ENCODE measurements at places on chromosomes 6 and 20.

DNA sequence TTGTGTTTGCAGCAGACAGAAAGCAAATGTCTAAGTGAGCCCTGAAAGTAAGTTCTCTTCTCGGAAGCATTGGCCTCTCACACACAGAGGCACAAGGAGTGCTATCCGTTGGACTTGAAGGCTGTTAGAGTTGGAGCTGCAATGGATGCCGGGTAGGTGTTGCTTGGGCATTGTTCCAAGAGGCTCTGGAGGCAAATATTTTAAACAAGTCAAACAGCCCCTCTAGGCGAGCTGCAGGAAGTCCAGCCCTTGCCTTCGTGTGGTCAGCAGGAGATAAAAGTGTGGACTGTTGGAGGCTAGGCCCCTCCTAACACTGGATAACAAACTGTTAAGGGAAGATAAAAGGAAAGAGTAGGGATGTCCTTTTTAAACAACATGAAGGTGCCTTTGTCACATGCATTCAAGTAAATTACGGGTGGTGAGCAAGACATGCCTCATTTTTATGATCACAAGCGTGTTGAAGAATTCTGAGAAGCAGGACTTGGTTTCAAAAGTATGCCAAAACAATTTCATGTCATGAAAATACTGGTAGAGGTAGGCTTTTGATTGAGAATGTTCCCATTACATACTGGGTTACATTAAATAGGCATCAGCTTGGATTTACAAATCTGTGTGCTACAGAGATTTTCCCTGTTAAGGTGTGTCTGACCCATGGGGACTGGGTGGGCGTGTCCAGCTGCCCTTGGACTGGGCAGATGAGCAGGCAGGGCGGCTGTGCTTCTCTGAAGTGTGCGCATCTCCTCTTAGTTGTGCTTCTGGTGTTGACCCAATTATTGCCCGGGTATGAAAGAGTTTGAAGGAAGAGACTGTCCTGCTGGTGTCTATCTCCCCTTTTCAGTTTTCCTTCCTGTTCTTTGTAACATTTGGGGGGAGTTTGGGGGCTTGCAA, 57.5 kb downstream of the RREB1 start:
- DNase-seq, result no peak

DNA sequence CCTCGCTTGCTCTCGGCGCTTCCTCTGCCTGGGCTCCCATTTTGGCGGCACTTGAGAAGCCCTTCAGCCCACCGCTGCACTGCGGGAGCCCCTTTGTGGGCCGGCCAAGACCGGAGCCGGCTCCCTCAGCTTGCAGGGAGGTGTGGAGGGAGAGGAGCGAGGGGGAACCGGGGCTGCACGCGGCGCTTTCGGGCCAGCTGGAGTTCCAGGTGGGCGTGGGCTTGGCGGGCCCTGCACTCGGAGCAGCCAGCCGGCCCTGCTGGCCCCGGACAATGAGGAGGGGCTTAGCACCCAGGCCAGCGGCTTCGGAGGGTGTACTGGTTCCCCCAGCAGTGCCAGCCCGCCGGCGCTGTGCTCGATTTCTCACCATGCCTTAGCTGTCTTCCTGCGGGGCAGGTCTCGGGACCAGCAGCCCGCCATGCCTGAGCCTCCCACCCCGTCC, 10.2 kb upstream of the SRPK1 start:
- no peak for DNase-seq

DNA sequence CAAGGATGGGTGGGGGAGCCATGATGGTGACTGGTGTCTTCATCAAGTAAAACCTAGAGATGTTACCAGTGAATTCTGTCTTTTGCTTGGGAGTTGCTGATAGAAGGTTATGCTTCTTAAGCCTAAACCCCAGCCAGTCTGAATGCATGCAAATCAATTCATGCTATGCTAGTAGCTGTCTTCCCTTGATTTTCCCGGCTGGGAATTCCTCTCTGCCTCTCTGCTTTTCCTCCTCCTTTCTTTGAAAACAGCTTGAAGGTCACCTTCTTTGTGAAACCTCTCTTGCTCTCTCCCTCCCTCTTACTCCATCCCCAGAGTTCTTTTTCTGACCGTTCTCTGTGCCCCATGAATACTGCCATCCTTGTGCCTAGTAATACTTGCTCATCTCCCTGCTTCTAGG, 58.9 kb downstream of the TMEM200A start:
- DNase-seq, result no peak

GRCh38 chr6:169208011-169208410, 45.6 kb downstream of the THBS2 start:
- no peak for DNase-seq

- DNase-seq, result no peak
Measured at GRCh38 chr6:90066697-90067096, 172.4 kb downstream of the GJA10 start.

GRCh38 chr6:117264692-117265409, 507 bp upstream of the VGLL2 start:
- DNase-seq, result no peak

DNA sequence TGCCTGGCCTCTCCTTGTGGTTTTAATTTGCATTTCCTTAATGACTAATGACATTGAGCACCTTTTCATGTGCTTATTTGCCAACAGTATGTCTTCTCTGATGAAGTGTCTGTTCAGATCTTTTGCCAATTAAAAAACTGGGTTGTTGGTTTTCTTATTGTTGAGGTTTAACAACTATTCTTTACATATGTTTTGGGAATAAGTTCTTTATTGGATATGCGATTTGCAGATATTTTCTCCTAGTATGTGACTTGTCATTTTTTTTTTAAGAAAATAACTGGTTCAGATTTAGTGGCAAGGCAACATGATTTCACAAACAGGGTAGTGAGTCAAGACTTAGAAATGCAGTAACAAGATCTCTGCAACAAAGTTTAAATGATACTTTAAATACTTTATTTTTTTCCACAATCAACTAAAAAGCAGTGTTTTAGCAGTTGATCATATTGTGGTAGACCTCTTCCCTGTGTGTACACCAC, 67.8 kb downstream of the TIAM2 start:
- DNase-seq, result no peak

DNA sequence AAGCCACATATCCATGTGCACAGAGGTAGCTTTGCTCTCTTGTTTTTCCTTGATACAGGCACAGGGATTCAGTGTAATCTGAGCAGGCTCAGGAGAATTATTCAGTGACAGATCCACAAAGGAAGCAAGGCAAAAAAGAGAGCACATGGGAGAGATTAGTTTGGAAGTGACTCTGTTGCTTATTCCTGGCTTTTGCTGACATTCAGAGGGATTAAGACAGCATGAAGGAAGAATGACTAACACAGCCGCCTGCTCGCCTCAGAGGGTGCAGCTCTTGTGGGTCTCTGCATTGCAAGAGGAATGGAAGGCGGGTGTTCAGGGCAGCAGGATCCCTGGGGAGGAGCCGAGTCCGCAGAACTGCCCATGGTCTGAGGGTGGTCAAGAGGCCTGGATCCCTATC, 203.4 kb upstream of the KCNQ5 start:
- DNase-seq, result no peak

DNA sequence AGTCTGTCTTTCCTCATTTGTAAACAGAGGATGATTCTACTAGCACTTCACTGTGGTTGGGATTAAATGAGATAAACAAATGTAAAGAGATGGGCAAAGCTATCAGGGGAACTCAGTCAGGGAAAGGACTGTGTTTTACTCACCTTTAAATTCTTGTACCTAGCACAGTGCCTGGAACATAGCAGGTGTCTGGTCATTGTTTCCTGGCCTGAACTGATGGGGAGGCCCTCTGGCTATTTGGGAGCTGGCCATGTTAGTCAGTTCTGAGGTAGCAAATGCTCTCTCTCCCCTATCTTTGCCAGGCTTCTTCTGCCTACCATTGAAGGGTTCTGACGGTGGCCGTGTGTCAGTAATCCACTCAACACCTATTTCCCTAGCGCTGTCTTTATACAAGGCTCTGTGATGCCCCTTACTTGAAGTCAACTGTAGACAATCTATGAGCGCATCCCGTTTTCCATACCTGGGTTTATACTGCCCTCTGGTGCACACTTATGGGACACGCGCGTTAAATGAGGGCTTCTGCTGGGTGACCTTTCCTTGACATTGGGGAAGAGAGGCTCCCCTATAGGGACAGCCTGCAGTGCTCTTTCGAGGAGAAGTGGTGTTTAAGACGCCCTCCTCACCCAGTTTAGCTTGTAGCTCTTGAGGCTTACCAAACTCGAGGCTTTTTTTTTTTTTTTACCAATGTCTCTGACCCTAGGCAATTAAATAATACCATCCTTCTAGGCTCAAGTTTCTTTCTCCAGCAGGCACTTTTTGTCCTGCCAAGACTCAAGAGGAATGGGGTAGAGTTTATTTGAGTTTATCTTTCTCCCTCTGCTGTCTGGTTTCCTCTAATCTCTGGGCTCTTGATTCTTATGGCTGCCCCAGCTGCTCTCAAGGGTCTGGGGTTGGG, 4.0 kb upstream of the SPATS1 start:
- DNase-seq, result peak; percentile 36

- no peak for DNase-seq
Measured at GRCh38 chr6:90454836-90455427, 131.9 kb downstream of the MAP3K7 start.

GRCh38 chr6:163309491-163310026, 105.0 kb upstream of the QKI start:
- no peak for DNase-seq

DNA sequence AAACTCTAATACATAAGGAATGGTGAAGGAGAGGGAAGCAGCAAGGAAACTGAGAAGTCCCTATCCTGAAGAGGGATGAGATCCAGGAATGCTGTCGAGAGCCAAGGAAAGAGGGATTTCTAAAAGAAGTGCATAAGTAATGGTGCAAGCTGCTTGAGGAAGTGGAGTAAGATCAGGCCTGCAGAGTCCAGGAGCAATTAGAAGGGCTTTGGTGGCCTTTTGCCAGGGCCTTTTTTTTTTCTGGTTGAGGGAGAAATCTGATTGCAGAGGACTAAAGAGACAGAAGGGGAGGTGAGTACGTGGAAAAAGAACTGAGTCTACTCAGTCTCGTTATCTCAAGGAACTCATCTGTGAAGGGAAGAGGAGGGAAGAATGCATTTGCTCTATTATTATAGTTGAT, 396.2 kb downstream of the UTRN start:
- DNase-seq, result no peak

GRCh38 chr20:50138120-50138478, 15.4 kb downstream of the PEDS1 start:
- no peak for DNase-seq

DNA sequence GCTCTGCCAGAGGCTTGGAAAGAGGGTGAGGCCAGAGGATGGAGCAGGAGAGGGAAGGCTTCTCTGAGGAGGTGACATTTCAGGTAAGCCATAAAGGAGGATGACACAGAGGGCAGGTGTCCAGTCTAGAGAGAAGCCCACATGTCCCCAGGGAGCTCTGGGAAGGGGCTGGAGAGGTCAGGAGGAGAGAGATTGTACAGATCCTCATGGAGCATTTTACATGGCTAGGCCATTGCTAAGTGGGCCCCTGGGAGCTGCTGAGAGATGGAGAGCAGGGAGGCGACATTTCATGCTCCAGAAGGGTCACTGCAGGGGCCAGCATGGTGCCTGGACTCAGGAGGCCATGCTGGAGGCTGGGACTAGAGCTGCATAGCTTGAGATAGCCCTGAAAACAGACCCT, 124.5 kb downstream of the TOX2 start:
- DNase-seq, result peak; percentile 42

- DNase-seq, result no peak
Measured at GRCh38 chr6:12026120-12026519, 14.0 kb downstream of the HIVEP1 start.

DNA sequence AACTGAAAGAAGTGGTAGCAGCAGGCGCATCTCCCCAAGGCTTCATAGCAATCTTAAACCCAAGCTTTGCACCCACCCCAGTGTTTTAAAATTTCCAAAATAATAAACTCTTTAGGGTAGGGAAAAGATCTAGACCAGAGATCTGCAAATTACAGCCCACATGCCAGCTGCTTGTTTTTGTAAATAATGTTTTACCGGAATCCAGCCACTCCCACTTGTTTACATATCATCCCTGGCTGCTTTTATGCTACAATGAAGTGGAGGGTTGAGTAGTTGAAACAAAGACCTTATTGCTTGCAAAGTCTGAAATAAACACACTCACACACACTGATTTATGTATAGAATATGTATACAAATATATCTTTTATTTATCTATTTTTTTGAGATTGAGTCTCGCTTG, 30.0 kb downstream of the SLX4IP start:
- DNase-seq, result no peak

DNA sequence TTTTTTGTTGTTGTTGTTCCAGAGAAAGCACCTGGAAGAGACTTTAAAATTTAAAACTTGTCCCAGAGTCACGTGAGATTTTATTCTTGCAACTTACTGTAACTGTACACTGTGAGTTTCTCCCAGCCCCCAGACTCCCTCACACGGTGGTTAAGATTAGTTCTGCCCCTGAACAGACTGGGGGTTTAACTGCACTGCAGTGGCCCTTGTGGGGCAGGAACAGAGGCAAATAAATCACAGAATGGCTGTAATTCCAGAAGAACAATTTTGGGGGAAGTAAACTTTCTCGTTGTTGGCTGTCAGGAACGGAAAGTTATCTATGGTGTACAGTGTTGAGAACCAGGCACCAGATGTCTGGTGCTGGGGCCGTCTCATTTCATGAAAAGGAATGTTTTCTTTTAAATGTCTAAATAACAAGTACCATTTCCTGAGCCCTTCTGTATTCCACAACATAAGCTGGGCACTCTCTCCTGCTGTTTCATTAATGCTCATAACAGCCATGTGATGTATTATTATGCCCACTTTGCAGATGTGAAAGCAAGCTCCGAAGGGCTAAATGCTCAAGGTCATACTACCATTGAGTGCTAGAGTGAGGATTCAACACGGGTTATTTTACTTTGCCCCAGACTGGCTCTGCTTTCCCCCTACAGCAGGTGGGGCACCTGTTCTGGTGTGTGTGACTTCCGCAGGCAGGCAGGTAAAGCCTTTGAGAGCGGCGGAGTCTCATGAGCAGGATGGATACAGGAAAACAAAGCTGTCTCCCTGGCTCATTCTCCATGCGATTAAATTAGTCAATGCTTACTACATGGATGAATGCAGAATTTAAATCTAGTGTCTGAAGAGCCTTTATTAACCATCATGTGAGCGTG, 30.5 kb downstream of the CNKSR3 start:
- no peak for DNase-seq

GRCh38 chr20:47343007-47343472, 13.5 kb downstream of the ZMYND8 start:
- no peak for DNase-seq

DNA sequence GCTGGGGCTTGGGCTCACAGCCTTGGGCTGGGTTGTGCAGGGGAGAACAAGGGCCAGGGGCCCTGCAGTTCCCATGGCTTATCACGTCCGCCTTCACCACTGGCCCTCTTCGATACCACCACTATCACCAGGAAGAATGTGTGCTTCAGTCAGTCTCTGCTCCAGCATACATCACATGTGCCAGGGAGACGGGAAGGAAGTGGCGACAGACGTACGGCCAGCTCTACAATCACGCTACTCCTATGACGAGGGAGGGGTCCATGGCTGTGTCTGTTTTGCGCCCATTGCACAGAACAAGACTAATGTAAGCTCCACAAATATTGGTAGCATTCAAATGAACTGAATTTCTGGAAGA, 72.1 kb downstream of the TRAM2 start:
- DNase-seq, result no peak
